HuH-7 (cell line): ENCODE measurements at places on chromosomes 13 and 19.
A peak's percentile ranks its signal among the peaks of the same experiment; 100 is the strongest.

- no peak for DNase-seq
Measured at GRCh38 chr19:49343123-49343522, 7.9 kb downstream of the CD37 start.

- no peak for DNase-seq
Measured at GRCh38 chr19:10768936-10769335, 51.1 kb downstream of the DNM2 start.

DNA sequence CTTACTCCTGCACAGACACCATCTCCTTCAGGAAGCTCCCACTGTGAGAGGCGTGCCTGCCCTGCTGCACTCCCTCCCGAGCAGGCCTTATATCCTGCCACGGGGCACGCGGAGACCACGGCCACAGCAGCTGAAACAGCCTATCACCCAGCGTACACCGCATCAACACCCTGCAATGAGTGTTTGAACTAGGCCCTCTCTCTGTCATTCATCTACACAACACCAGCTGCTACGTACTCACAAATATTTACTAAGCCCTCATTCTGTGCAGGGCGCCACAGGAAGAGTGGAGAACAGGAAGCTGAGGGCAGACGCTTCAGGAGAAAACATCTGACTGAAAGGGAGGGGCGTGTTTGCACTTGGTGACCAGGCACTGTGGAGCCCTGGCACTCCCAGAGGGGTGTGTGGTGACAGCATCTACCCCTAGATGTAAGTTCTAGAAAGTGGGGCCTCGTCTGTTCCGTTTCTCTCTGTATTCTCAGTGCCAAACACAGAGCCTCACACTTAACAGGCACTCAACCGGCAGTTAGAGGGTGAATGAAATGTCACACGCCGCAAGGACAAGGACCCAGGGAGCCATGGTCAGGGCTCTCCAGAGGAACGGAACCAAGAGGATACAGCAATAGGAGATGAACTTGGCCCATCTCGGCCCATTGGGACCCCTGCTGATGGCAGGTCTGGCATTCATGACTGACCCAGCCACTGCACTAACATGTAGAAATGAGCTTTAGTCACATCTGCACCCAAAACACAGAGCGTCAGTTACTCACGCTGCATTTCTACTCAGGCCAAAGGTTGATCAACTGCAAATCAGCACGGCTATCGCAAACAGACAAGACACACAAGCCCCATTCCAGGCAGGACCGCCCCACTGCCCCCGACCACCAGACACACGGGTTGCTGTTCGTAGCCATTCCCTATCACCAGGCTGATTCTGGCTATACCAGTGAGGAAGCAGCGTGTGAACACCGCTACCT is 15.7 kb downstream of the RANBP3 start:
- DNase-seq = peak; percentile 84

GRCh38 chr13:74867460-74867859 is 614.5 kb downstream of the TBC1D4 start:
- no peak for DNase-seq

DNA sequence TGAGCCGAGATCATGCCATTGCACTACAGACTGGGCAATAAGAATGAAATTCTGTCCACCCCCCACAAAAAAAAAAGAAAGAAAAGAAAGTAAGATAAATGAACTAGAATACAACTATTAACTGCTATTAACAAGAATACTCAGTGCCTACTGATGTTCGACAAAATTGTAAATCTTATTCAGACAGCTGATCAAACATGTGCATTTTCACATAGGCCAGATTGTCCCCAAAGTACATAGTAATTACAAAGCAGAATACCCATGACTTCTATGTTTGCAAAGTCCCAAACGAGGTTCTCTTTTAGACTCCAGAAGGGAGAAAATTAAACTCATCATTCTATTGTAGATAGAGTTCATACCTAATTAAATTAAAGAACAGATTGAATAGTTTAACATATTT is 113.4 kb downstream of the UFM1 start:
- DNase-seq = no peak

DNA sequence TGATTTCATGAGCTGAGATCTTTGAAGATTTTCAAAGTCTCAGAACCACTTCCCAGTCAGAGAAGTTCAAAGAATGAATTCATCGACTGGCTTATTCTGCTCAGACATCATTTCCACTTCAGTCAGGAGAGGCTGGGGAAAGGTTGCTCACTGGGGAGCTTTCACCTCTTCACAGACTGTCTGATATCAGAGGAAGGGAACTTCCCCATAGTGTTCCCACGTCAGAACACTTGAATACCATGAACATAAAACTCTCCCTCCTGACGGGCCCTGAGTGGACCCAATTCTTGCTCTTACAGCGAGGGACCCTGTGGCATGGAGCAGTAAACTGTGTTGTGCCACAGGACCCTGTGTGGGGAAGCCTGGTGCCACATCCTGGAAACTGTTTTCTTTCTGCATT is 492.6 kb downstream of the COG6 start:
- no peak for DNase-seq

DNA sequence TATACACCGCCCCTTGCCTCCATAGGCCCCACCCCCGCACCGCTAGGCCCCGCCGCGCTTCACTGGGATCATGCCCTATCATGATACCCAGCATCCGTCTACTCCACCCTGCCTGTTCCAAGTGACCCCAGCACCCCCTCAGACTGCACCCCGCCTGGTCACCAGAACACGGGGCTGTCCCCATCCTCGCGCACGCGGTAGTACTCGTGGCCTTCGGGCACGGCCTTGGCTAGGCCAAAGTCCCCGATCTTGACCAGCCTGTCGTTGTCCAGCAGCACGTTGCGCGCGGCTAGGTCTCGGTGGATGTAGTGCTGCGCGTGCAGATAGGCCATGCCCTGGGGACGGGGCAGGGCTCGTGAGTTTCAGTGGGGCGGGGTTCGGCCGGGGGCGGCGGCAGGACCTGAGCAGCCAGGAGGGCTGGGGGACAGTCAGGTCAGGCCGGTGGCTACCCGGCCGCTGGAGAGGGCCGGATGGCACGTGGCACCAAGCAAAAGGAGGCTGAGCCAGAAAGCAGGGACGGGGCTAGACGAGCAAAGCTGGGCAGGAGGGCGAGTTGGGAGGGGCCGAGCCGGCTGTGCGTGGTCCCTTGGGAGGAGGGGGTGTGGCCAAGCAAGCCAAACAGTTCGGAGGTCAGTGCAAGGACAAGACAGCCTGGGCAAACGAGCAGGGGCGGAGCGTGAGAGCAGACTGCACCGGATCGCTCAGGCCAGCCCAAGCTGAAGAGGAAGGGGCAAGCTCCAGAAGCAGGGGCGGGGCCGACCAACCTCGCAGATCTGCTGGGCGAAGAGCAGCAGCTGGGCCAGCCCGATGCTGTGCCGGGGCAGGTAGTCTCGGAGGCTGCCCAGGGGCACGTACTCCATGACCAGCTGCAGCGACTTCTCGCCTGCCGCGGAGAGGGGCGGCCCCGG is 13.6 kb upstream of the ICAM3 start:
- no peak for DNase-seq

DNA sequence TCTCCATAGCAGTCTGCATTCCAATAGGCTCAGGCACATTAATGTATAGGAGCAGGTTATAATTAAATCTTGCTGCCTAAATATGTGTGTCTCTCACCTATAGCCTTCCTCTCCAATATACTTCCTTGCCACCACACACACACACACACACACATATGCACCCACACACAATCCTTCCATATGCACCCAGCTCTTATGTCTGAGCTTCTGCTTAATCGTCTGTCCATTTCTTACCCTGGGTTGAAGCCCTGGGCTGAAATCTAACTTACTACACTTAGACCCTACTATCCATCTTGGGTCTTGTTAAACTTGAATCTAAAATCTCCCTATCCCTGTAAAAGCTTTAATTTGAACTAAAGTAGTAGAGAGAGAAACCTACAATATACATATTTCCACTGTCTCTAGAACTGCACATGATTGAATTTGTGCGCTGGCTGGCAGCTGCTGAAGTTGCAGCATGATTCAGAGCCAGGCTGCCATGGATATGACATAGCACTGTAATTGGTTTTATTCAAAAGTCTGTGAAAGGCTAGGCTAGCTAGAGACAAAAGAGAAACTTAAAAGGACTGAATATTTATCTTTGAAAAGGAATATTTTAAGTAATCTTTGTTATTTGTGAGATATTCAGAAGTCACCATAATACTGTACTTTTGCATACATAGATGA is 25.7 kb upstream of the FREM2 start:
- DNase-seq = no peak

GRCh38 chr19:34274284-34274826 is 20.0 kb downstream of the GARRE1 start:
- DNase-seq = no peak

GRCh38 chr19:3420909-3421619 is 54.7 kb downstream of the NFIC start:
- DNase-seq = no peak

- no peak for DNase-seq
Measured at GRCh38 chr19:50549927-50550593, 18.2 kb downstream of the LRRC4B start.

GRCh38 chr13:49607761-49608160 is 20.5 kb upstream of the ARL11 start:
- no peak for DNase-seq

GRCh38 chr13:83810136-83810535 is 72.1 kb downstream of the SLITRK1 start:
- no peak for DNase-seq

DNA sequence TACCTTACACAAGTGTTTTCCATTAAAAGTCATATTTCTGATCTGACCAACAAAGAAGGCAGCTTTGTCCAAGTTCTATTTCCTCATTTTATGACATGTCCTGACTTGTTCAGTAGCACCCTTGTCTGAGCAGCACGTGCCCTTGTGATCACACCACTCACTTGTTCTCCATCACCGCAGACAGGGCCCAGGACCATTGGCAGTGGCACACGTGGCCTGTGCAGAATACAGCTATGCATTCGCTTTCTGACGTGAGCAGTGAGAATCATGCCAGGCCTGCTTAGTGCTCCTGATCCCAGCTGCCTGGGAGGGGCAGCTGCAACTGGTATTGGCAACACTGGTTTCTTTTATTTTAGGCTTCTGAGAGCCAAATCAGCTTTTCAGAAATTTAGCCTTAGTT is 134.2 kb downstream of the FRY start:
- DNase-seq = no peak
